ENCODE measurements at places on chromosomes 12 and 14. TPM values are rescaled to one million over a fixed set of nuclear protein-coding genes. Genes with fewer than 3 reads are reported as not detected.
A peak's percentile ranks its signal among the peaks of the same experiment; 100 is the strongest.

GRCh38 chr12:132563911-132564310 lies 46.5 kb downstream of the LRCOL1 start:
- no peak for DNase-seq

GRCh38 chr12:1773937-1774655 lies 46.3 kb upstream of the LRTM2 start:
- DNase-seq: peak; percentile 31

The CRACR2A gene
- 12.6 TPM for total RNA-seq

GRCh38 chr12:105420659-105421240 lies 90.3 kb downstream of the C12orf75 start:
- DNase-seq: peak; percentile 75

- no peak for DNase-seq
Observed at GRCh38 chr12:30578426-30578825, 117.2 kb downstream of the IPO8 start.

DNA sequence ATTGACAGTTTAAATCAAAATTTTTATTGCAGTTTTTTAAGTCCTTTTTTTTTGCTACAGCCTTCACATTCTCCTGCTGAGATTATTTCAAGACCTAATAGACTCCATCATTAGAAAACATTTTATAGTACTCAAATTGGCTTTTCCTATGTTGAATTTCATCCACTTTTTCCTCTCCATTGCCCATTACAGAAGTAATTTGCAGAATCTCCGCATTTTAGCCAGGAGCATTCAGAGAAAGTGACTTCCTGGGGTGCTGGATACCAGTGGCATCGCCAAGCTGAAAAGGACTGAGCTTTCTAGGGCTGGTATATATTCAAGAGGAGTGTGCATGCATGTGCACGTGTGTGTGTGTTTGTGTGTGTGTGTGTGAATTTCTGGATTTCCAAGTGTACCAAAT lies 340.8 kb downstream of the PDZRN4 start:
- no peak for DNase-seq

GRCh38 chr12:70049596-70050360 lies 193.5 kb upstream of the CNOT2 start:
- DNase-seq: no peak

The RDH12 gene
- 0.35 TPM for total RNA-seq

DNA sequence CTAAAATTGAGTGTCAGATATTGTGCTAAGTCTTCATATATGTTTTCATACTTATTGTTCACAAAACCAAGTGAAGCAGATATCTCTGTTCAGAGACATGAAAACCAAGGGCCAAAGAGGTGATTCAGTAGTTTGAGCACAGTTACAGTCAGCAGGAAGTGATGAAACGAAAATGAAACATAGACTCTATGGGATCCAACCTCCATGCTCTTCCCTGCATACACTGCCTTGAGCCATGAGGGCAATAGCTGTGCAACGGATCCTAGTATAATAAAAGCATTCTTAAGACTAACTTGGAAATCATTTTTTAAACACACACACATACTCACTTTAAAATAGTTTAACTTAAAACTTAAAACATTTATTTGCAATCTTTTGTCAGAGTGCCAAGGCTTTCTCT lies 27.9 kb downstream of the ESR2 start:
- peak; percentile 28 for DNase-seq

The FAIM2 gene
- not detected for total RNA-seq

The ARHGEF40 gene
- 16.0 TPM for total RNA-seq

The KCNA5 gene
- total RNA-seq: not detected

DNA sequence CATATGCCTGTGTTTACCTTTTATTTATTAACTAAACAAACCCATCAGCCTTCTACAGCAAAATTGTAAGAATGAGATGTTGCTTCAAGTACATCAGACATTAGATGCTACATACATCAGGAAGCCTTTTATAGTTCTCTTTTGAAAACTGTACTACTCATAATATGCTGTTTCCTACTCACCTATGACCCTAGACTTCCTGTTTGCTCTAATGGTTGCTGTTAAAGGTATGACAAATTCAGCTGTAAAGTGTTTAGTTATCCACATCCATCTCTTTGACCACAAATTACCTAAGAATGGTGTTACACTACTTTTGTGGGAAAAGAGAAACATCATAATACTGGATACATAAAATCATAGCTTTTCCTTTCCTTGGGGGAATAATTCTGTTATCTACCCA lies 220.0 kb downstream of the RAD51B start:
- no peak for DNase-seq

DNA sequence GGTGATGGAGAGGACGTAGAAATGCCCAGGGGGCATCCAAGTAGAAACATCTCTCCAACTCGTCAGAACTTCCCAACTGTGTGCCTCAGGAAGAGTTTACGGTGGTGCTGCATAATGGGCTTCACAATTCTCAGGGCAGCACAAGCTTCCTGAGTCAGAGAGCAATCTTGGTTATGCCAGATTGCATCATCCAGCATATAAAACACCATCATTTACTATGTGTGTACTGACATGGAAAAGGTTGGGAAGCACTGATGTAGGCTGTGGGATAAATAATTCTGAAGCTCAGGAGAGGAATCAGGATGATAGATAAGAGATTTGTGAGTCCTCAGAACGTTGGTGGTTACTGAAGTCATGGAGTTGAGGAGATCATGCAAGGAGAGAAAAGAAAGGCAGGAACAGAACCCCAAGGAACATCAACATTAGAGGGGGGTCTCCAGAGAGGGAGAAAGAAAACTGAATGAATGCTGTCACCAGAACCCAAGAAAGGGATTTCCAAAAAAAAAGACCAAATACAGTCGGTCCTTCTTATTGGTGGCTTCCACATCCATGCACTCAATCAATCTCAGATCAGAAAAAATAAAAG lies 4.7 kb upstream of the NCKAP5L start:
- DNase-seq: peak; percentile 57

The RPL41 gene
- total RNA-seq: 5,858 TPM

DNA sequence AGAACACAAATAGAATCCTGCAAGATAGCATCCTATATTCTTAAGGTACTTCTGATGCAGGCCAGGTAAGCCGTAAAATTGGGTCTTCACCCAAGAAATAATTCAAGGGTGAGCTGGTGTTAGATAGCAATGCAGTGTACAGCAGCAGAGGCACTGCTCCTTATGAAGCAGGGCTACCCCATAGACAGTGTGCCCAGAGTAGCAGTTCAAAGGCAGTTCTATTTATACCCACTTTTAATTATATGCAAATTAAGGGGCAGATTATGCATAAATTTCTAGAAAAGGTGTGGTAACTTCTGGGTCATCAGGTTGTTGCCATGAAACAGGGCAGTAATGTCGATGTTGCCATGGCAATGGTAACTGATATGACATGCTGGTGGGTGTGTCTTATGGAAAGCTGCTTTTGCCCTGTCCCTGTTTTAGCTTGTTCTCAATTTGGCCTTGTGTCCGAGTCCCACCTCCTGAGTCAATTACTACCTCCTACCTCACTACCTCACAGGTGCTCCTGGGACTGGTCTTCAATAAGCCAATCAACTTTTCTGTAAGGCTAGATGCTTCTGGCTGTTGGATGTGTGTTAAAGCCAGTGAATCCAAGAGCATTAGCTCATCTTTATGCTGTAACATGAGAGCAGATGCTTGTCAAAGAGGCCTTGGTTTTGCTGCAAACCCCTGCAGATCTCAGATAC lies 61.0 kb downstream of the PPM1A start:
- no peak for DNase-seq

GRCh38 chr14:76708771-76709170 lies 52.5 kb upstream of the VASH1 start:
- no peak for DNase-seq

DNA sequence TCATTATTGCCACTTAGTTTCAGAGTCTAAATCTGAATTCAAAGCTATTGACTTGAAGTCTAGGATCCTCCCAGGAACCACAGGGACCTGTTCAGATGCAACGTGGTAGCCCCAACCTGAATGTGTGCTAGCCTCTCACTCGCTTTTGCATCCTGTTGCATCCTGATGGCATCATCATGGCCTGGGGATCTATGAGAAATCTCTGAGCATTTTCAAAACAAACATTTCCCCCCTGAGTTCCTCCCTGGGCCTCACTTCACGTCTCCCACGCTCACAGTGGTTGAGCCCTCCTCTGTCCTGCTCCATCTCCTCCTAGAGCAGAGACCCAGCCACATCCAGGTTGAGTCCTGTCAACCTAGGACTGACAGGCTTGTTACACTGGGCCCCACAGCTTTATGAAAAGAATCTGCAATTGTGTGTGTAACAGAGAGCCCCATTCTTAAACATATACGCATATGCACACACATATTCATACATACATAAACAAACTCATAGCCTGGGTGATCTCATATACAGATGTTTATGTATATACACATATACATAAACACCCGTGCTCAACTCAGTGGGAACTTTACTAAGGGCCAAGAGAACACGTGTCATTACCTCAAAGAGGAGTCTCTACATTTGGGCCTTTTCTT lies 5.4 kb upstream of the KRT72 start:
- no peak for DNase-seq

The PLD4 gene
- total RNA-seq: not detected

The AMN gene
- total RNA-seq: not detected

DNA sequence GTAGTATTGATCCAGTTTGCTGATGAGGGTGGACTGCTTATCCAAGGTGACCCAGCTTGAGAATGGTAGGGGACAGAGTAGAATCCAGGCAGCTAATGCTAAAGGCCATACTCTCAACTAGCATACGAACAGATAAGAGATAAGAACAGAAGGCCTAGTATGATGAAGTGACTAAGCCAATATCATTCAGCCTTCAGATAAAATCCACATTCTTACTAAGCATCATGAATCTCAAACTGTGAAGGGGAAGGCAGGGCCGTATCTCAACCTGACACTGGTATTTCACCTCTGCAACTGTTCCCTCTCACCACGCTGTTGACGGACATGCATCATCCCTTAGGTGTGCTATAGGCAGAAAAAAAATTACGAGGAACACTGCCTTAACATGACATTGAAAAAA lies 8.1 kb upstream of the CKAP4 start:
- DNase-seq: no peak

The MYBPC1 gene
- total RNA-seq: not detected

DNA sequence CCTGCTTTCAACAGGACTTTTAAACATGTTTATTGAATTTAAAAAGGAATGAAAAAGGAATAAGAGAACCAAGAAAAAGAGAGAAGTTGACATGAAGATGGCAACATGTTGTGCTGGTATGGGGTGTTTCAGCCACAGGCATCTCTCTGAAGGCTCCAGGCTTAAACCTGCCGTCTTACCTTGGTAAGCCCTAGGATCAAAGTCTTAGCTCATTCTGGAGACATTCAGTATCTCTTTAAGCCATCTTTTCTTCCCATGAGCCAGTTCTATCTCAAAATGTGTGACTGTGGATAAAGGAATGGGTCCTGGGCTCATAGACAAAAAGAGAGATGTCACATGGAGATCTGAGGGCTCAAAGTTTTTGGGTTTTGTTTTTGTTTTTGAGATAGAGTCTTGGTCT lies 1.6 kb upstream of the TFCP2 start:
- DNase-seq: no peak

GRCh38 chr12:128815779-128816642 lies 7.7 kb downstream of the SLC15A4 start:
- no peak for DNase-seq

The TMEM179 gene
- total RNA-seq: 0.32 TPM

The MORN3 gene
- not detected for total RNA-seq

The SLC7A7 gene
- 0.82 TPM for total RNA-seq

The RPGRIP1 gene
- total RNA-seq: 0.08 TPM

The WNT1 gene
- not detected for total RNA-seq

DNA sequence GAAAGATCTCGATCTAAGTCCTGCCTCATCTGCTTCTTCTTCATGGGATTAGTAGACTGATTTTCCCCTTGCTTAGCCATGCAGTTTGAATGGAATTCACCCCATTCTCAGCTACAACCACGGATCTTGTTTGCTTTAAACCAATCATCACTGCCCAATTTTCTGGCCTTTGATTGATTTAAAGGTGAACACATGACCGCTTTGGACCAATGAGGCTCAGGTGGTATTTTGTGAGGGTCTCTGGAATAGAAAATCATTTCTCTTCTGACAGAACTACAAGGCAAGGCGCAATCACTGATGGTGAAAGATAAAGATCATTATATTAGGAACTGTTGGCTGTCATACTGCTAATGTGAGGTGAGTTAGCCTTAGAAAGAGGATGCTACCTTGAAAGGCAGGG lies 213.0 kb upstream of the PLEKHG7 start:
- no peak for DNase-seq

- no peak for DNase-seq
Observed at GRCh38 chr14:53954551-53955228, 1.9 kb downstream of the BMP4 start.

DNA sequence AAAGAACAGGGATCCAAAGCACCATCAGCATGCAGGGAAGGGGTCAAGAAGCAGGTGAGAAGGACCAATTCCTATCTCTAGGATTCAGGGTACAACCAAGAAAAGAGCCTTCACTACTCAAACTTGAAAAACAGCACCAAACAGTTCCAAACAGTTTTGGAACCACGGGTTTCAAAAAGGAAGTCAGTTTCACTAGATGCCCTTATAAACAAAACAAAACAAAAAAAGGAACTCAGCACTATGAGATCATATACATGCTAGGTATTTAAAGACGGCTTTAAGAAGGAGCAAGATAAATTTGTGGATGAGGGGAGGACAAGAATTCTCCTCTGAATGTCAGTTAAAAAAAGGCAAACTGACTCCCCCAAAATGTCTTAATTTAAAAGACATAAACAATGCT lies 6.0 kb downstream of the INSM2 start:
- no peak for DNase-seq

DNA sequence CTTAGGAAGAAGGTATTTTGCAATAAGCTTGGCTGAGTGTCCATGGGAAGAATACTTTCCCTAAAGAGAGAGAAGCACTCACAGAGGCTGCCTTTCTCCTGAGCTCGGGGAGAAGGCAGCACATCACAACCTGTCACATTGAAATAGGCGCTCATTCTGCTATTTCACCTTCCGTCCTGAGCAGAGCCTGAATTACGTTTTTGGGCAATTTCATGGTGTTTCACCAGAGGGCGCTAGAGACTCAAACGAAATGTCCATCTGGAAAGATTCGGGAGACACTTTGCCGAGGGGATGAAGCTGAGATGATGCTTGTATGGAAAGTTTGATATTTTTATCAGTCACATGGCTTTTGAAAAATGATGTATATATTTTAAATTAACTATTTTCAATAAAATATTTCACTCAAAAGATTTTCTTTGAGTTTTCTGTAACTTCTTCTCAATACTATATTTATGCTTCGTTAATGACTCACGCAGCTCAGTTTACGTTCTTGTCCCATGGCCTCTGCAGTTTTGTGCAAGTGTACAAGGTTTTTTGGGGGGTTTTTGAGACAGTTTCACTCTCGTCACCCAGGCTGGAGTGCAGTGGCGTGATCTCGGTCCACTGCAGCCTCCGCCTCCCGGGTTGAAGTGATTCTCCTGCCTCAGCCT lies 17.4 kb upstream of the B4GALNT3 start:
- peak; percentile 72 for DNase-seq

GRCh38 chr14:74685921-74686678 lies 26.8 kb downstream of the AREL1 start:
- peak; percentile 12 for DNase-seq

GRCh38 chr12:122864894-122865253 lies 29.6 kb downstream of the HIP1R start:
- no peak for DNase-seq

The DDHD1 gene
- total RNA-seq: 8.5 TPM

The RIC8B gene
- 9.0 TPM for total RNA-seq

- no peak for DNase-seq
Observed at GRCh38 chr12:110849748-110850403, 3.1 kb downstream of the CCDC63 start.

GRCh38 chr12:4828176-4828575 lies 81.5 kb upstream of the KCNA1 start:
- no peak for DNase-seq
